ENCODE measurements at places on chromosomes 2 and 18. TPM values are rescaled to one million over a fixed set of nuclear protein-coding genes. Genes with fewer than 3 reads are reported as not detected.

The SLC5A7 gene
- 0.05 TPM for total RNA-seq

DNA sequence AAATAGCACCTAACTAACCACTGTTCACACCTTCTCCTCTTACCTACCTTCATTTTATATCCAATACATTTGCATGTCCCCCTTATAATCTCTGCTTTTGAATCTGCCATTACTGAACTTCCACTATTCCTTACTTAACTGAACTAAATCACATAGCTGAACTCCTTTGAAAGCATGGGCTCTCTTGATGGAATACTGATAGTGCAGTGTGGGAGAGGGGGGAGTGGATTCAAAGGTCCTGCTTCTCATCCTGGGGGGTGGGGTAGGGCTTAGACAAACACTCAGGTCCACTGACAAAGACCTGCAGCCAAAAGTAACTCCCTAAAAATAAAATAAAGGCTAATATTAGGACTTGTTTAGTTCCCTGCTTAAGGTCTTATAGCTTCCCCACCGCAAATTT is 8.6 kb downstream of the MCEE start:
- no peak for DNase-seq

The IHH gene
- total RNA-seq, result 0.05 TPM

DNA sequence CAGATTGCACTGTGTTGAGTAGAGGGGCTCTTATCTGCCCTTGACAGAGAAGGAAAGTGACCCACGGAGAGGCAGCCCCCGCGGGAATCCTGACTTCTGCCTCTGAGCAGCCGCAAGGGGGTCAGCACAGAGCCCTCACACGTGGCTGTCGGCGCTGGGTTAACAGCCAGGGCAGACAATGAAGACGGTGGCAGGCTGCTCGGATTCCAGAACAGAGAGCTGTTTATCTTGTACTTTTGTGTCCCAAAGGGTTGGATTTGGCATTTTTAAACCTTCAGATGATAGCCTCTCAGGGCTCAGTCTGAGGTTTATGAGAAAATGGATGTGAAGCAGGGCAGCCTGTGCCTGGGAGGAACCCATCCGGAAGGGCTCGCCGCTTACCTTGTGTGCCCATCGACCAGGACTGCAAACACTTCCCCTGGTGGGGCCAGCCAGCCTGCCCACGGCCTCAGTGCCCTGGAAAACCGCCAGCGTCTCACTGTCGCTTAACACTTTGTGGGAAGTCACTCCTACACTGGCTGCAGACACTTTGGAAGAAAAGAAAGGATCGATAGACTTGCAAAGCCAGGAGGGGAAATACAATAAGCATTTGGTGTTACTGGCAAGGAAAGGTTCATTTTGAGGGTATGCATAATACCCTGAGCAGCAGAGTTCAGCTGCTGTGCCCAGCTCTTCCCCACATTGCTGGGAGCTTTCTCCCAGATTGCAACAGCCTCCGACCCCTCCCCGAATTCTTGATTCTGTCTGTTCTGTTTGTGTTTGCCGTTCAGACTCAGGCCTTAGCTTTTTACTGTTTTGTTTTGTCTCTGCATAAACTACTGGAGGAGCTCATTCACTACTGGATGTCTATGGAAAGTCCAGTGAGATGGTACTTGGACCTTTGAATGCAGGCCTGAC is 325.3 kb upstream of the MYT1L start:
- DNase-seq, result no peak

- no peak for DNase-seq
These were observed 107.1 kb downstream of the POLE4 start for GRCh38 chr2:75065402-75066008.

GRCh38 chr2:190320696-190321095 is 1.1 kb upstream of the HIBCH start:
- no peak for DNase-seq

The EFEMP1 gene
- total RNA-seq, result 4.0 TPM

DNA sequence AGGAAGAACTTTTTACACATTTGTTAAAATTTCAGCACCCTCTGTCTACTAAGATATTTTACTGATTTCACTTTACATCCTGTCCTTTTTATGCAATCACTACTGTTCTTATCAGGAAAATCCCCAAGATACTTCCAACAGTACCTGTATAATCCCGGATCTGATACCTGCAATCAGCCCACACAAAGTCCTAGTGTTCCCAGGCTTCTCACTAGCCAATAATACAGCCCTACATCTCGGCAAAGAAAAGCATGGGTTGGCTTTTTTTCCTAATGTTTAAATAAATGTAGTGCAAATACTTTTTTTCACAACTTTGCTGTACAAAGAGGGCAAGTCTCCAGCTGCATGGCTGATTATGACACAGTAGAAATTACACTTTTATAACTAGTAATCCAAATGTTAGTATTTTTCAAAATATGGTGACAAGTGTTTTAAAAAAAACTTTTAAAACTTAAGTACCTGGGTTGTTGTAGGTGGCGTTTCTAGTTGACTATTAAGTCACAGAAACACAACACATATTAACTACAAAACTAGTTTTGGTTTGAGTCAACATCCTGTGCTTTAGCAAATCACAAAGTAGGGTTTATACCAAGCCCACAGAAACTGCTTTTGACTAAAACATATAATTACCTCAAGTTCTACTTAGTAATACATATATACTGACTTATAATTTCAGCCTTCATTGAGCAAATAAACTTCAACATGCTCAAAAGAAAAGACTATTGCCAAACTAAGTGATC is 19.5 kb downstream of the CNOT11 start:
- DNase-seq, result no peak

DNA sequence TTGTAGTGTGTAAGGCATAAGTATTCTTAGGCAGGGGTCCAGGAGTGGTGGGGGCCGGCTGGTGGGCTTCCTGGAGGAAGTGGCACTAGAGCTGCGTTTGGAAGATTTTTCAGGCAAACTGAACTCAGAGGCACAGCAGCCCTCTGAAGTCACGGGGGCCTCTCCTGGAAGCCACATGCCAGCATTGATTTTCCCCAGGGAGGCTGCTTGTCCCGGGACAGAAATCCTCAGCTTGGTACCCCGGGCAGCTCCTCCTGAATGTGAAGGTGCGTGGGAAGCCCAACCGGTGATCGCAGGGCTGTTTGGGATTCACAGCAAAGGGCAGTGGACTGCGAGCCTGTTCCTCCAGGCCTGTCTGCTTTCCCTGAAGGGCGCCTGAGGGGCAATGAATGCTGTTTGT is 1.6 kb upstream of the PDIA6 start:
- DNase-seq, result no peak

DNA sequence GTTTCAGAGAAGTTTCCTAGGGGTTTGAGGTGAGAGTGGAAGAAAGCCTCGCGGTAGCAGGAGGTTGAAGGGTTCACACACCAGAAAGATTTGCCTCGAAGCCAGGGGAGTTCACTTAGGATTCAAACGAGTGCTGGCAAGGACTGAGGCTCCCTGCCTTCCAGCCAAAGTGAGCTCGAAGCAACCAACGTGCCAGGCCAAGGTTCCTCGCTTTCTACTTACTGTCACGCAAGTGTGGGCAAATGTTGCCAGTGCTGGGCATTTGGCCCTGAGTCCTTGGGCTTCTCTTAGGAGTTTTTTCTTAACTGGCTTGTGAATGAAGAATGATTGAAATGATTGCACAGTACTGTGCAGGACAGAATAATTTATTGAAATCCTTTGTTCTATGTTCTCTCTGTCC is 53.6 kb downstream of the TMEM178A start:
- no peak for DNase-seq

DNA sequence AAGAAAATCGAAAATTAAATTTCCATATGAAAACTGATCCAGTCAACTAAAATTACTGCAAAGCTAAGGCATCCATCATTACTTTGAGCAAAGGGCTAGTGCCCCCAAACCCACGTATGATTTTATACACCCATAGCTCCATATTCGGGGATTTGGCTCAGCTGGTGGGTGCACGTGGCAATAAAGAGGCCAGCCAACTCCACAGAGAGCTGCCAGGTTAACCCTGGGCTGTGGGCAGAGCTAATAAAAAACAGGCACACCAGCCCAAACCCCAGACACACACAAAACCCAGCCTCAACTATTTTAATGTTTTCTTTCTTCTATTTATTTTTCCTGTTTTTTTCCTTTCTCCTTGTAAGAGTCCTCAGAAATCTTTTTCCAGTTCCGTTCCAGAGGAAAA is 151.3 kb upstream of the SOX11 start:
- no peak for DNase-seq

- peak; percentile 26 for DNase-seq
These were observed 8.5 kb upstream of the SP140L start for GRCh38 chr2:230318190-230319121.

GRCh38 chr2:44197816-44198215 is 29.1 kb downstream of the PPM1B start:
- DNase-seq, result no peak

The DYSF gene
- 9.2 TPM for total RNA-seq

GRCh38 chr2:43160778-43161177 is 65.6 kb downstream of the ZFP36L2 start:
- DNase-seq, result no peak

- DNase-seq, result no peak
These were observed 2.0 kb downstream of the SMAD2 start for GRCh38 chr18:47928466-47928865.

- no peak for DNase-seq
These were observed 85.4 kb upstream of the OTOS start for GRCh38 chr2:240225660-240226475.

The ST6GAL2 gene
- 0.94 TPM for total RNA-seq

- no peak for DNase-seq
These were observed 952.9 kb downstream of the TRIB2 start for GRCh38 chr2:13669607-13670006.

GRCh38 chr2:85792783-85793441 is 39.1 kb downstream of the ATOH8 start:
- DNase-seq, result no peak

DNA sequence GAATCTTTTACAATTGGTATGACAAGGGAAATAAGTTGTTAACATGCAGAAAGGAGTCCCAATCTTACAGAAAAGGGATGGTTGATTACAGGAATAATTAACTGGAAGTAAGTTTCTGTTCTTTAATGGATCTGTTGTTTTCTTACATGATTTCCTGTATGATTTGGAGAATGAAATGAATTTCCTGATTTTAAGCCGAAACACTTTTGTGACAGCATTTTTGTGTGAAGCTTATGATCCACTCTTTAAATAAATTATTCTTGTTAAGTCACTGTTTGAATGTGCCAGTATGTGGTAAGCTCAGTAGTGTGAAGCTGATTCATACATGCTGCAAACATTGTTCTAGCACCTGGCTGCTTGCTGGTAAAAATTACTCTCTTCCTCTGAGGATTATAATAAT is 516.2 kb downstream of the DCDC2C start:
- DNase-seq, result no peak

The HNMT gene
- total RNA-seq, result 16.6 TPM

- no peak for DNase-seq
These were observed 15.3 kb upstream of the PTPN4 start for GRCh38 chr2:119744335-119744939.

- no peak for DNase-seq
These were observed 36.0 kb downstream of the SETBP1 start for GRCh38 chr18:44716697-44717163.

- DNase-seq, result no peak
These were observed 117.2 kb downstream of the UXS1 start for GRCh38 chr2:106076941-106077340.

The CCDC178 gene
- total RNA-seq, result 0.24 TPM

The REG3A gene
- total RNA-seq, result 0.05 TPM

DNA sequence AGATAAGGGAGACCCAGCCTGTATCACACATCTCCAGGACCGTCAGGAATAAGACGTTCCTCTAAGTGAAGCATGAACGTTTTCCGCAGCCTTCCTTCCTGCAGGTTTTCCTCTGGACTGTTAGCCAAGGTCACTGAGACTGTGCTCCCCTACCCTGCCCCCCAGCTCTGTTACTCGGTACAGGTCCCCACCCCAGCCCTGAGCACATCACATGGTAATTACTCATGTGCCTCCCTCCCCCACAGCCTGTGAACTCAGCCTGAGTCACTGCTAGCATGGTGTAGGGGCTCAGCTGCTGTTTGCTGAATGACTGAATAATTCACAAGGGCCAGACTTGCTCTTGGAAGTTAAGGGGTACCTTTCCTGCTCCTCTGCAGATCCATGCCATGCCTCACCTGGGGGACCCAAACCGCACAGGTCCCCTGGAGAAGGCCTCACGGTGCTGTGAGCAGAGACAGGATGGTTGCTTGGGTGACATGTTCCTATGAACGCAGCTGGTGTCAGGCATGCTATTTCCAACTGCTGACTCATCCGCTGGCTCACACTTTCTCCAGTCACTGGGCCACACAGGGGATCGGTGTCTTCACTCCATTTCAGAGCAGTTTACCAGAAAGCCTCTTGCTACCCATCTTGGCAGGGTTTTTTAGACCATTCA is 88.2 kb downstream of the PLB1 start:
- no peak for DNase-seq

DNA sequence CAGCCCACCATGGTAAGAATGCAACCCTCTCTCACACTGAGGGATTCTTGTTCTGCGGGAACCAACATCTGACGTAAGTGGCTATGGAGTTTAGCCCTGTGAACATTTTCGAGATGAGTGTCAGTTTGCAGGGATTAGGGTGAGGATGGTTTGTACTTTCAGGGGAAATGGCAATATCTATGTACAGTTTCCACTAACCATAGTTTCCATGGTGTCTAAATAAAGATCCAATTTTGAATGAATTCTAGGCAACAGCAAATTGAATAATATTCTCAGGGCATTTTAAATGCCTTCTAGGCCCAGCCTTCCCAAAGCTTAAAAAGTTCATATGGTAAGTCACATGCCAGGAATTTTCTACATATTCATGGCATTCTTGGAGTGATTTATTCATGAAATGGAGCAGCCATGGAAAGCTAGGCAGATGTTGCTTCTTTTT is 105.4 kb upstream of the MMADHC start:
- no peak for DNase-seq

The REG1B gene
- total RNA-seq, result not detected

The EVA1A gene
- 12.7 TPM for total RNA-seq

DNA sequence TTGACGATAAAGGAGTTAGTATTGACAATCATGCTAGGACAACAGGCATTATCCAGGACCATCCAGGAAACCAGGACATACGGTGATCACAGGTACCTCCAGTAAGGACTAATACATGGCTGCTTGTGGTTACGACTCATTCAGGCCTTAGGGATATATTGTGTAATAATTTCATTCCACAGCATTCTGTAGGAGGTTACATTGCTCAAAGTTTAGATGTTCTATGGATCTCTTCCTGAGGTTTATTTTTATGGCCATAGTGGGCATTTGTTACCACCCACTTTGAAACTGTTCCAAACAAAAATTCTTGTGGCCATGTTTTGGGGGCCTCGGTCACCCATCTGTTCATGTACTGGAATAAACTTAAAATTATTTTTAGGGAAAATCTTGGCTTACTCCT is 431.6 kb downstream of the METTL4 start:
- DNase-seq, result no peak

- no peak for DNase-seq
These were observed 9.3 kb downstream of the SP140 start for GRCh38 chr2:230234845-230235244.

The COL4A4 gene
- total RNA-seq, result 1.7 TPM

- DNase-seq, result no peak
These were observed 63.3 kb downstream of the ZNF407 start for GRCh38 chr18:74661008-74661407.

DNA sequence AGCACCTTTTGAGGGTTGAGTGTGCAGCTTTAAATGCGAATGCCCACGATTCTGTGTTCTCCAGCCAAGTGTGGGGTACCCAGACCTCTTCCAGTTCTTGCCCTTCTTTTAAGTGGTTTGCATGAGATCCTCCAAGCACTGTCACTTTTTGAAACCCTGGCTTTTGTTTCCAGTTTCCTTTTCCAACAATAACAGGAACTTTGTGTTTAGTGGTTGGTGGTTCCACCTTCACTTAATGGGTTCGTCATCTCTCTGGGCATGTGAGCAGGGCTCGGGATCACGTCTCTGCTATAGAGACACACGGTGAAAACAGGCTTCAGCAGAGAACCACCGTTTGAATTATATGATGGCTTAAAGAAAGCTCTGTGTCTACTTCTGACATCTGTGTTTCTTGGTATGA is 197.6 kb downstream of the LDLRAD4 start:
- no peak for DNase-seq

All from thymus (tissue), 14 donors.